CD4-positive, alpha-beta T cell treated with Interferon gamma for 1 hour (primary cell): ENCODE measurements at places on chromosomes 4 and X.

GRCh38 chrX:2819345-2820135 lies 9.2 kb upstream of the GYG2 start:
- no peak for DNase-seq

DNA sequence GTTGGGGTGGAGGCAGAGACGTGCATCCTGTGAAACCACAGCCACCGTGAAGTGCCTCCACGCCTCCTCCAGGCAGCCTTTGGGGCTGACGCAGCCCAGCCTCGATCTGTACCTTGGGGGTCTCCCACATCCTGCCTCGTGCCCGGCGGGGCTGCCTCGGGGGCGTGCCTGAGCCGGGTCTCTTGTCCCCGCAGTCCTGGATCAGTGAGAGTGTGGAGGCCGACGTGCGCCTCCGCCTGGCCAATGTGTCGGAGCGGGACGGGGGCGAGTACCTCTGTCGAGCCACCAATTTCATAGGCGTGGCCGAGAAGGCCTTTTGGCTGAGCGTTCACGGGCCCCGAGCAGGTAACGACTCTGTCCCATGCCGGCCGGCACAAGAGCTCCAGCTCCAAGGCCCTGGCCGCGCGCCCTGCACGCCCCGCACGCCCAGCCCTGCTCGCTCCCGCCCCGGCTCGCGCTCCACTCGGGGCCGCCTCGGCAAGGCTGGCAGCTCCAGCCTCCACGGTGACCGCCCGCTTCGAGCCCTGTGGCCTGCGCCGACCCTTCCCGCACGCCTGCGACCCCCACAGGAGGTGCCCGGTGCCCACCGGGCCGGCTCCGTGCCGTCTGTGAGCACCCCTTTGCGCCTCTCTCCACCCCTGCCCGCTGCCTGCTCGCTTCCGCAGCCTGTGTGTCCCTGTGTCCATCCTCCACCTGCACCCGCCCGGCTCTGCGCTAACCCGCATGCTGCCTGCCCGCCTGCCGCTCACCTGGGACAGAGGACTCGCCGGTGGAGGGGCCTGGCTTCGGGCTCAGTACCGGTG lies 9.8 kb downstream of the FGFR3 start:
- no peak for DNase-seq

GRCh38 chr4:10554694-10555093 lies 97.5 kb upstream of the ZNF518B start:
- DNase-seq: no peak

GRCh38 chr4:184953421-184953945 lies 64.8 kb upstream of the HELT start:
- no peak for DNase-seq

GRCh38 chr4:107034996-107035818 lies 906 bp downstream of the DKK2 start:
- DNase-seq: no peak

GRCh38 chrX:17432158-17432557 lies 57.2 kb downstream of the NHS start:
- DNase-seq: no peak

- DNase-seq: no peak
Observed at GRCh38 chr4:126544276-126544675, 1088.5 kb upstream of the INTU start.

DNA sequence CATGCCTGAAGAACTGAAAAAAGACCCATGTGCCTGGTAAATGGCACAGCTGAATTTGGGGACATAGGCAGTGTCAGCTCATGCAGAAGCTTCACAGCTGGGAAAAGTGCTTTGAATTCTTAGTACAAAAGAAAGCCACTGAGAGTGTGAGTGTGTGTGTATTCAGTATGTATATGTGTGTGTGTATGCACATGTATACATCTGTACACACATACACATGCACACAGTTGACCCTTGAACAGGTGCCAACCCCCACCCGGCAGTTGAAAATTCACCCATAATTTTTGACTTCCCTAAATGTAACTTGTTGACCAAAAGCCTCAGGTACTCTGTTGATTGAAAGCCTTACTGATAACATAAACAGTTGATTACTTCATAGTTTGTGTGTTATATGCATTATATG lies 49.5 kb upstream of the ENPP6 start:
- no peak for DNase-seq
